ENCODE measurements at places on chromosomes 11 and 22.
A peak's percentile ranks its signal among the peaks of the same experiment; 100 is the strongest.

DNA sequence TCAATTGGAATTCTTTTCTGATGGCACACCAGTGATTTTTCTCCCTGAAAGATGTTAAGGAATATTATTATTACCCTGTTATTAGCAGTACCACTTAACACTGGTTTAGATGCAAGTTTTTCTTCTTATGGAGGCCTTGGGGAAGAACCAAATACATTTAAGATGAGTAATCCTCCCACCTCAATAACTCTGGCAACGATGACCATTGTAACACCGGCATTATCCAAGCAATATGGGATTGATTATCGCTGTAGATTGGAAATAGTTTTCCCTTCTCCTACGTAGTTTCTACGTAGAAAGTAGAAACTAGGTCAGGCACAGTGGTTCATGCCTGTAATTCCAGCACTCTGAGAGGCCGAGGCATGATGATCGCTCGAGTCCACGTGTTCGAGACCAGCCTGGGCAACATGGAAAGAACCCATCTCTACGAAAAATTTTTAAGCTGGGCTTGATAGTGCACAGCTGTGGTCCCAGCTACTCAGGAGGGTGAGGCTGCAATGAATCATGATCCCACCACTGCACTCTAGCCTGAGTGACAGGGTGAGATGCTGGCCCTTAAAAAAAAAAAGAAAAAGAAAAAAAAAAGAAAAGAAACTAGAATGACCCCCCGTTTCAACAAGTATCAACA lies 45.5 kb downstream of the PACSIN2 start:
- DNase-seq: no peak

DNA sequence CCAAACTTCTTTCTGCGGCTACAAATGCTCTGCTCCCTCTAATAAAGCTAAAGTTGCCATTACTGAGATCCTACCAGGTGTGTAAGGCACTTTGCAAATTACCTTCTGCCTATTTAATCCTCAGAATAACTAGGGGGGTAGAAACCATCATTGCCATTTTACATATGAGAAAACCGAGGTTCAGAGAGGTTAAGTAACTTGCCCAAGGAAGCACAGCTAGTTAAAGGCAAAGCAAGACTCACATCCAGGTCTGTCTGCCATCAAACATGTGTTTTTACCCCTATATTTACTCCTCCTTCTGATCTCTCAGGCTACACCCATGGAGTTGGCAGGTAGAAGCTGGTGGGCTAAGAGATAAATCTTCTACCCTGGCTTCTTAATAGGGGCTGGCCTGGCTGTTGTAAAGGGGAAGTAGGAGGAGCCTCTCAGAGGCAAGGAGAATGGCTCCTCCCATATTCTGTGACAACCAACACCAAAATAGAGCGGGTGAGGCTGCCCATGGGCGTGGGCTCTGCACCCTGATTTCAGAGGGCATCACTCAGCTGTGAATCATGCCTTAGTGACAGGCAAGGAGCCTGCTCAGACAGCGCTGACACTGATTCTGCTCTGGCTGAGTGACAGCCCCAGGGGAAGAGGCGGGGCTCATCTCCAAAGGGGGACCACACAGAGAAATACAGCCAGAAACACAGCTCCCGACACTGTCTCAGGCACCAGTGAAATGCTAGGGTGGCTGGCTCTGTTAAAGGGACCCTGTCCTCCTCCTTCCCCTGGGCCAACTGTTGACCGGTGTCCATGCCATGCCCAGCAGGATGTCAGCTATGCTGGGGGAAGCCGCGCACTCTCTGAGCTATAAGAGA lies 106.8 kb downstream of the ABTB2 start:
- peak; percentile 39 for DNase-seq

GRCh38 chr11:75342231-75342918 lies 9.1 kb downstream of the ARRB1 start:
- no peak for DNase-seq

GRCh38 chr11:2306877-2307500 lies 5.2 kb downstream of the TSPAN32 start:
- DNase-seq: no peak

- no peak for DNase-seq
Observed at GRCh38 chr11:34074391-34074790, 22.9 kb downstream of the CAPRIN1 start.

DNA sequence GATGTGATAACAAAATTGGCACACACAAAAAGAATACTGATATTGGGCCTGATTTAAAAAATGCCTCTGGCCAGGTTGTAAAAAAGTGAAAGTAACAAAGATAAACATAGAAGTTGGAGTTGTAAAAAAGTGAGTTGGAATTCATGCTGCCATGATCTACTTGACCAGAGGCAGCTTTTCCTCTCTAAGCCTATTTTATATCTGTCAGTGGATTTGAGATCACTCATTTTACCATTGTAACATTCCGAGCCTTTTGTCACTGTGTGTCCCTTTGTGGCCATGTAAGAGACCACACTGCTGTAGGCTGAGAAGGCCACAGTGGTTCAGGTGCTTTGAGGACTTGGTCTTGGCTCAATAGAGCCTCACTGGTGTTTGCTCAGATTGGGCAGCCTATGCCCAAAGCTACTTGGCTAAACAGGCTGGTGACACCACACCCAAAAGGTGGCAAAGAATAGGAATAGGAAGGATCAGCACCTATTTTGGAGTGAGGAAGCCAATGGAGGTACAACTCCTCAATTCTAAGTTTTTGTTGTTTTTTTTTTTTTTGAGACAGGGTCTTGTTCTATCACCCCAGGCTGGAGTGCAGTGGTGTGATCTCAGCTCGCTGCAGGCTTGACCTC lies 7.1 kb downstream of the FEN1 start:
- no peak for DNase-seq

- no peak for DNase-seq
Observed at GRCh38 chr22:35509451-35509850, 31.2 kb upstream of the RASD2 start.

DNA sequence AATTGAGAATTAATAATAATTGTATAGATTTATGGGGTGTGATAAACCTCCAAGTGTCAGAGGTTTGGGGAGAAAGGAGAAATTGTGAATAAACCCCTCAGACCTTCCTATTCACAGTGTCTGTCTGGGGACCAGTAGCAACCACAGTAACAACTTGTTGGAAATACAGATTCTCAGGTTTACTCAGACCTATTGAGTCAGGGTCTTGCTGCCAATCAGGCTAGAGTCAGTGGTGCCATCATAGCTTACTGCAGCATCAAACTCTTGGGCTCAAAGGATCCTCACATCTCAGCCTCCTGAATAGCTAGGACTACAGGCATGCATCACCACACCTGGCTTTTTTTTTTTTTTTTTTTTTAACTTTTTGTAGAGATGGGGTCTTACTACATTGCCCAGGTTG lies 17.3 kb downstream of the SLC3A2 start:
- no peak for DNase-seq

DNA sequence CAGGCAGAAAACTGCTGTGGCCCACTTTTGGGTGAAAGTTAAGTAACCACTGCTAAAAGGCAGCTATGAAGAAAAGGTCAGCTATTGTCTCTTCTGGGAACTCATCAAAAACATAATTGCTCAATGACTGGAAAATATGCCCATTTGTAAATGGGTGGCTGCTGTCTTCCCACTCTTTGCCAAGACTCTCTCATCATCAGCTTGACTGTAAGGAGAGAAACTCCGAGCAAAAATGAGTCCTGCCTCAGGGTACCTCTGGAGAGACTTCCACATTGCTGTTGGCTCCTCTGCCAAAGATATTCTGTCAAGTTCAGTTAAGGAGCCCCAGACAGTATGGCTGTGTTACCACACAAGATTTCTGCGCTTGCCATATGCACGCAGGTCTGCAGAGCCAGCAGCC lies 138.7 kb downstream of the BBOX1 start:
- DNase-seq: no peak
